Vagina (tissue), 2 donors: ENCODE measurements at places on chromosomes 1 and 21.

- no peaks in the 10 kb centered on the region for H3K36me3 ChIP-seq
- H3K4me1 ChIP-seq: no peaks in the 10 kb centered on the region
- H3K27me3 ChIP-seq: no peaks in the 10 kb centered on the region
- no peak overlapping the region for H3K4me3 ChIP-seq
- H3K27ac ChIP-seq: no peak overlapping the region
Observed at GRCh38 chr1:209241487-209241886, 342.0 kb upstream of the CAMK1G start.

- no peak overlapping the region for H3K27ac ChIP-seq
- no peak overlapping the region for H3K4me3 ChIP-seq
- no peaks in the 10 kb centered on the region for H3K36me3 ChIP-seq
- peaks cover 26% of the 10 kb centered on the region for H3K4me1 ChIP-seq
- peaks cover 11% of the 10 kb centered on the region for H3K27me3 ChIP-seq
- no peak for DNase-seq
Observed at GRCh38 chr21:41759926-41760325, 6.9 kb downstream of the RIPK4 start.

DNA sequence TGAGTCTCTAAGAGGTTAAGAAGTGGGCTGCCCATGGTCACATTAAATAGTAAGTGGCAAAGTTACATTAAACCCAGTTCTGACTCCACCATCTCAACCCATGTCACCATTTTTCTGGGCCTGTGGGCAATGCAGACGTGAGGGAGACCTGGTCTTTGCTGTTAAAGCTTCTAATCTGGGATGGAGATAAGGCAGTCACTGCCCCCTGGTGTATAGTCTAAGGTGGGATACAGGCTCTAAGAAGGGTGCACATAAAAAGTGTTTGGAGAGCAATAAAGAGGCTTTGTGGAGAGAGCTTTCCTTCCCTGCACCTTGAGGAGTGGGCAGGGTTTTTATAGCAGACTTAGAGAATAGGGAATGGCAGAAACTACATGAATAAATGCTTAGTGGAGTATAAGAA lies 141.3 kb downstream of the ROR1 start:
- DNase-seq: no peak
- H3K27ac ChIP-seq: no peak overlapping the region
- peaks cover 4% of the 10 kb centered on the region for H3K4me1 ChIP-seq
- H3K27me3 ChIP-seq: no peaks in the 10 kb centered on the region
- no peaks in the 10 kb centered on the region for H3K36me3 ChIP-seq

- no peak for DNase-seq
- no peaks in the 10 kb centered on the region for H3K27me3 ChIP-seq
- no peak overlapping the region for H3K4me3 ChIP-seq
- H3K36me3 ChIP-seq: no peaks in the 10 kb centered on the region
- H3K4me1 ChIP-seq: no peaks in the 10 kb centered on the region
- no peak overlapping the region for H3K27ac ChIP-seq
Observed at GRCh38 chr1:2180297-2181245, 14.0 kb downstream of the FAAP20 start.

DNA sequence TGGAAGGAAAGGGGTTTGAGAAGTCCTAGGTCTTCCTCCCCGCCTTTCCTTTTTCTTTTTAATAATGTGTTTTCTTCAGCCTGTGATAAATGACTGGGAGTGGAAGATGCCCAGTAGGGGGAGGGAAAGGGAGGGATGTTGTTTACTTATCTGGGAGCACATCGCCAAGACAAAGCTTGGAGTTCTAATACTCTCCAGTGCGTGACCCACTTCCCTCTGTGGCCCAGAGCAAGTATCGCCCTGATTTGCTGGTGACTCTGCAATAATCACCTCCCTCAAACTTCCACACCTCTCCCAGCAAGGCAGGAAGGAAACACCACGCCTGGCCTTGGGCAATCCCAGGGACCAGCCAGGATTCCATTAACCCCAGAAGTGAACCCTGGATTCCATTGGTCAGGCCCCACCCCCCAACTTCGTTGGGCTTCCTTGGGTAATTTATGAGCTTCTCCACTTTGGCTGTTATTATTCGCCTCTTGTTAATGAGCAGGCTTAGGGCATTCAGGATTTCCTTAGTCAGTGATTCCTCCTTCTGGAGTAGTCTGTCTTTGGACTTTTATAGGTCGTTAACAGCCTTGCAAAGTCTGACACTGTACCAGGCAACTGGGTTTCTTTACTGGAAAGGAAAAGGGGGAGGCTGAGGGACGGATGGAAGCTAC lies 24.3 kb upstream of the GRHL3 start:
- H3K36me3 ChIP-seq: no peaks in the 10 kb centered on the region
- H3K4me3 ChIP-seq: no peak overlapping the region
- H3K4me1 ChIP-seq: peaks cover 33% of the 10 kb centered on the region
- DNase-seq: peak; percentile 91
- no peaks in the 10 kb centered on the region for H3K27me3 ChIP-seq
